ENCODE measurements at places on chromosomes 11 and 22.

- no peak overlapping the region for H3K27ac ChIP-seq
- no peaks in the 10 kb centered on the region for H3K4me1 ChIP-seq
- no peak overlapping the region for H3K4me3 ChIP-seq
- no peak for DNase-seq
- no peaks in the 10 kb centered on the region for H3K27me3 ChIP-seq
Observed at GRCh38 chr11:112773264-112773663, 188.0 kb upstream of the NCAM1 start.

- peaks cover 4% of the 10 kb centered on the region for H3K27me3 ChIP-seq
- no peak overlapping the region for H3K27ac ChIP-seq
- H3K4me3 ChIP-seq = no peak overlapping the region
Observed at GRCh38 chr11:2793701-2794045, 91.9 kb downstream of the CDKN1C start.

DNA sequence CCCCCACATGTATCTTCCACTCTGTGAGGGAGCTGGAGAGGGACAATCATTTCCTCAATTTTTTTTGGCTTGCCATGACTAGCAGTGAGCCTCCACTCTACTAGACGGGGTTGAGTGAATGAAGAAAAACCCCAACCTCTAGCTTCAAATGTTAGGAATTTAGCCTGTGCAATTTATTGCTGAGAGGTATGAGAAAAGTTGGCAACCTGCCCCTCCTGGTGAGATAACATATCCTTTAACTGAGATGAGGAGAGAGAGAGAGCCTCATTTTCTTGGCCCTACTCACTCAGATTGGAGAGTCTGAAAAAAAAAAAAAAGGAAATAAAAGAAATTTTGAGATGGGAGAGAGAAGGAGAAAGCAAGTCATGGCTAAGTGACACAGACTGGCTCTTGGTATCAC is 218.2 kb upstream of the CARD18 start:
- no peak overlapping the region for H3K27ac ChIP-seq
- no peak for DNase-seq
- H3K4me3 ChIP-seq = no peak overlapping the region
- H3K27me3 ChIP-seq = no peaks in the 10 kb centered on the region
- peaks cover 6% of the 10 kb centered on the region for H3K4me1 ChIP-seq
- H3K36me3 ChIP-seq = no peaks in the 10 kb centered on the region

DNA sequence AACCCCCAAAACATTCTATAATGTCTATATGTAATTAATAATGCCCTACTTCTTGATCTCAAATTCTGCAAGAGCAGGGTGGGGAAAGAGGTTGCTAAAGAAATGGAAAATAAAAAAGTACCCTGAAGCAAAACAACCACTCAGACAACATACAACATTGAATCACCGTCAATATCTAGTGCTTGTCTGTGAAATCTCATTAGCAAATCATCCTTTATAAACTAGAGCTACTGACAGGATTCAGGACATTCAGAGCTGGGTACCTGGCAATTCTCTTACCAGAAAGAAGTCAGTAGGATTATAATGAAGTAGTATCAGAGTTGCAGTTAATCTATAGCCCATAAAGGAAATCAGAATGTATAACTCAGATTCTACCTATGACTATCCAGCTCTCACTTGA is 143.2 kb downstream of the CADM1 start:
- H3K27me3 ChIP-seq = no peaks in the 10 kb centered on the region
- H3K27ac ChIP-seq = no peak overlapping the region
- no peak overlapping the region for H3K4me3 ChIP-seq
- no peak for DNase-seq
- H3K36me3 ChIP-seq = no peaks in the 10 kb centered on the region

DNA sequence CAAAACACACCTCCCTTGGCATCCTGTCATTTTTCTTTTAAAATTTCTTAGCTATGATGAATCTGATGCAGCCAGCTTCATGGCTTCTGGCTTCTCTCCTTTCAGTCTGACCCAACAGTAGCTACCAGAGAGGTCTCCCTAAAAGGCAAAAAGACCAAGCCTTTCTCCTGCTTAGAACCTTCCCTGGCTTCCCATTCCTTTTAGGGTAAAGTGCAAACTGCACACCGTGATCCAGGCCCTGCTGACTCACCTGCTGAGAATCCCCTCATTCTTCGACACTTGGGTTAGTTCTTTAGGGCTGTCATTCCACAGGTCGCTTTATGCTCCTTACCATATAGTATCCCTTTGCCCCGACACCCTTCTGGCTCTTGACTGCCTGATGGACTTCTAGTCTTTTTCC is 362.4 kb downstream of the MIAT start:
- H3K36me3 ChIP-seq = no peaks in the 10 kb centered on the region
- no peak overlapping the region for H3K4me3 ChIP-seq
- peaks cover 2% of the 10 kb centered on the region for H3K27me3 ChIP-seq
- peaks cover 4% of the 10 kb centered on the region for H3K4me1 ChIP-seq
- no peak overlapping the region for H3K27ac ChIP-seq

- no peak for DNase-seq
- H3K27me3 ChIP-seq = no peaks in the 10 kb centered on the region
- H3K36me3 ChIP-seq = peaks cover 76% of the 10 kb centered on the region
- no peak overlapping the region for H3K27ac ChIP-seq
Observed at GRCh38 chr11:118260353-118260752, 3.7 kb downstream of the MPZL2 start.

DNA sequence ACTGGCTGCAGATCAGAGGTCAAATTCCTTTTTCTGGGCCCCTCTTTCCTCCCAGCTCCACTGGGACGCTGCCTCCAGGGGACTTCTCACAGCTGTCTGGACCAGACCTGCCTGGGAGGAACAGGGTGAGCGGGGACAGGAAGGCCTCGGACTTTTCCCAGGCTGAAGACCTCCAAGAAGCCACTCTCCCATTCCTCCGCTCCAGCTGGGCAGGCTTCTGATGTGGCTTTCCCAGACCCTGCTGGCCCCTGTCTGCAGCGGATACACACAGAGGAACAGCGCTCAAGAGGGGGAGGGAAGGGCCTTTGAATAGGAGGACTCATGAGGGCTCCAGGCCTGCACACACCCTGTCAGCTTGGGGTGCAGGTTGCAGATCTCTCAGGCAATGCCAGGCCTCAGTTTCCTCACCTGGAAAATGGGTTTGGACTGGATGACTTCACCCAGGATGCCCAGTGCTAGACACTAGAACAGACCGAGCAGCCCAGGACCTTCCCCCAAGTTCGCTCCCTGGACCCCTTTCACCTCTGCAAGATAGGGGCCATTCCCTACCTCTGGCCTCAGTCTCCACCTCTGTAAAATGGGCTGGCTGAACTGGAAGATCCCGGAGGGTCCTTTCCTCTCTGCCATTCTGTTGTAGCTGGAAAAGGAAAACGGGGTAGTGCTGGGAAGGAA is 36.6 kb downstream of the MB start:
- no peaks in the 10 kb centered on the region for H3K36me3 ChIP-seq
- no peak overlapping the region for H3K27ac ChIP-seq
- DNase-seq = no peak
- no peaks in the 10 kb centered on the region for H3K4me1 ChIP-seq

GRCh38 chr22:30804626-30805025 is 110.0 kb downstream of the OSBP2 start:
- H3K27me3 ChIP-seq = no peaks in the 10 kb centered on the region
- peak overlapping the region; percentile 40 for H3K4me3 ChIP-seq
- H3K36me3 ChIP-seq = peaks cover 39% of the 10 kb centered on the region
- H3K4me1 ChIP-seq = peaks cover 39% of the 10 kb centered on the region
- DNase-seq = no peak
- peak overlapping the region; percentile 89 for H3K27ac ChIP-seq

GRCh38 chr22:37675930-37676735 is 697 bp downstream of the LGALS1 start:
- no peaks in the 10 kb centered on the region for H3K27me3 ChIP-seq
- peak overlapping the region; percentile 93 for H3K27ac ChIP-seq
- peak overlapping the region; percentile 63 for H3K4me3 ChIP-seq
- peaks cover 15% of the 10 kb centered on the region for H3K4me1 ChIP-seq

DNA sequence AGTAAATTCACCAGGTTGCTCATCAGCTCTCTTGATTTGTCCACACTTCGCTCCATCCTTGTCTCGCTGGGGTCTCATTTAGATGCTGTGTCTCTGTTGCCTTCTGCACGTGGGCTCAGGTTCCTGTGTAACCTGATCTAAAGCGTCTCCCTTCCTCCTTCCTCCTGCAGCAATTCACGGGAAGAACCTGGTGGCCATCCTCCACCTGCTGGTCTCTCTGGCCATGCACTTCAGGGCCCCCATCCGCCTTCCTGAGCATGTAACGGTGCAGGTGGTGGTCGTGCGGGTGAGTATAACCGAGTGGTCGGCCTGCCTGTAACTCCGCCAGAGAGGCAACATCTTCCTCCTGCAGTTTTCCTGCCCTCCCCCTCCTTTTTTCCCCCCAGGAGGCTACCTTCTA is 48.0 kb upstream of the PARVG start:
- H3K27me3 ChIP-seq = no peaks in the 10 kb centered on the region
- H3K4me3 ChIP-seq = no peak overlapping the region
- H3K27ac ChIP-seq = no peak overlapping the region

GRCh38 chr11:86497310-86497709 is 122.6 kb downstream of the CCDC81 start:
- no peak overlapping the region for H3K4me3 ChIP-seq
- no peak for DNase-seq
- H3K36me3 ChIP-seq = no peaks in the 10 kb centered on the region
- H3K27ac ChIP-seq = peak overlapping the region; percentile 14

- H3K4me1 ChIP-seq = no peaks in the 10 kb centered on the region
- no peak for DNase-seq
- no peaks in the 10 kb centered on the region for H3K27me3 ChIP-seq
- no peak overlapping the region for H3K27ac ChIP-seq
- no peaks in the 10 kb centered on the region for H3K36me3 ChIP-seq
Observed at GRCh38 chr11:67656278-67656922, 5.9 kb upstream of the ACY3 start.

- H3K36me3 ChIP-seq = peaks cover 14% of the 10 kb centered on the region
- peak overlapping the region; percentile 94 for H3K4me3 ChIP-seq
- H3K4me1 ChIP-seq = peaks cover 25% of the 10 kb centered on the region
- H3K27me3 ChIP-seq = no peaks in the 10 kb centered on the region
- H3K27ac ChIP-seq = peak overlapping the region; percentile 98
Observed at GRCh38 chr22:38317995-38318715, 922 bp upstream of the CSNK1E start.

DNA sequence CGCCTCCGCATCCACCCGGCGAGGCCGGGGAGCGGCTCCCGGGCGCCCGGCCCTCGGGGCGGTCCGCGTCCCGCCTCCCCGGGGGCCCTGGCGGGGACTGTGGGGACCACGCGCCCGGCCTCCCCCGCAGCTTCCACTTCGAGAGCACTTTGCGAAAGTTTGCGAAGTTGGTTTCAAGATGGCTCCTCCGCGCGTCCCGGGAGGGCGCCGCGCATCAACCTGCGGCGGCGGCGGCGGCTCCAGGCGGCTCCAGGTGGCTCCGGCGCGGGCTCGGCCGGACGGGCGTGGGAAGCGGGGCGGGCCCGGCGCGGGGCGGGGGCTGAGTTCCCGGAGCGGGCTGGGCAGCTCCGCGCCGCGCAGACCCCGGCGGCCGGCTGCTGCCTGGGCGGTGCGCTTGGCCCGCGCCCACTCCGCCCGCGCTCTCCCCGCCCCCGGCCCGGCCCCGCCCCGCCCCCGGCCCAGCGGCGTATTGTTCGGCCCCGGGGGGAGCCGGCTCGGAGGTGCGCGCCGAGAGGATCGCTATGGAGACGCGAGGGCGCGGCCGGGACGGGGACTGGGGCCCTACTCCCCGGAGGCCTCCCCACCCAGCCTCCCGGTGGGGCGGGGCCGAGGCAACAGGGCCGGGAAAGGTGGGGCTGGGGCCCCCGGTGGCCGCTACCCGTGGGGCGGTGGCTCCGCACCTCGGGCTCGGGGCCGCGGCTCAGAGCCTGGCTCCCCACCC is at the start of gene CELSR1:
Gene CELSR1, minus strand, starts transcription at position 396 of the 721 bp plus-strand sequence. CDS start 450 bp downstream, outside the sequence.
- H3K27me3 ChIP-seq = no peaks in the 10 kb centered on the region
- H3K36me3 ChIP-seq = peaks cover 19% of the 10 kb centered on the region
- H3K4me3 ChIP-seq = peak within 1 kb of the TSS; percentile 92

GRCh38 chr11:12695873-12696272 is 21.7 kb downstream of the TEAD1 start:
- no peak overlapping the region for H3K4me3 ChIP-seq
- DNase-seq = no peak
- peaks cover 4% of the 10 kb centered on the region for H3K36me3 ChIP-seq
- H3K27ac ChIP-seq = peak overlapping the region; percentile 99
- H3K27me3 ChIP-seq = no peaks in the 10 kb centered on the region

DNA sequence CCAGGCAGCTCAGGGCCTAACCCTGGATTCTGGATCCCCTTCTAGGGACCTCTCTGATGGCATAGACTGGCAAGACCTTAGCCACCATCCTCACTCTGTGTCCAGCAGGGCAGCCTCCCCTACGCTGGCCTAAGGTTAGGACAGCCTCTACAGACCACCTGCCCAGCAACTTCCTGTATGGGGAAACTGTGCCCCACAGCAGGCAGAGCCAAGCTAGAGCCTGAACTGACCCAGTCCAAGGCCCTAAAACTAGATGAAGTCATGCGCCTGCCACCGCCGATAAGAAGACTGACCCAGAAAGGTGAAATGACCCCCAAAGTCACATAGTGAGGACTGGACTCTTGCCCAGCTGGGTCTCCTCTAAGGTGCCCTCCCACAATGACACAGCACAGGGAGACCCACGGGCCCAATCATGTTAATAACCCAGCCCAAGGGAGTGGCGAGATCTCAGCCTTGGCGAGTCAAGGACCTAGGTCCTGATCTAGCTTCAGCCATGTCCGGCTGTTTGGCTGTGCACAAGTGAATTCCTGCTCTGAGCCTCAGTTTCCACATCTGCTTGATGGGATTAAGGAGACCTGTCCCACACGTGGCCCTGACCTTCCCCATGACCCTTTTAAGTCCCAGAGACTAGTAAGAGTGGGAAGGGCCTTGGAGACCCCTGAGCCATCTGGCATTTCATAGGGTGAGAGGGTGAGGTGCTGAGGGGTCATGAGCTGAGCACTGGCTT is 17.6 kb downstream of the STARD10 start:
- H3K27me3 ChIP-seq = no peaks in the 10 kb centered on the region
- no peak for DNase-seq
- no peaks in the 10 kb centered on the region for H3K4me1 ChIP-seq
- H3K36me3 ChIP-seq = no peaks in the 10 kb centered on the region
- H3K4me3 ChIP-seq = no peak overlapping the region

DNA sequence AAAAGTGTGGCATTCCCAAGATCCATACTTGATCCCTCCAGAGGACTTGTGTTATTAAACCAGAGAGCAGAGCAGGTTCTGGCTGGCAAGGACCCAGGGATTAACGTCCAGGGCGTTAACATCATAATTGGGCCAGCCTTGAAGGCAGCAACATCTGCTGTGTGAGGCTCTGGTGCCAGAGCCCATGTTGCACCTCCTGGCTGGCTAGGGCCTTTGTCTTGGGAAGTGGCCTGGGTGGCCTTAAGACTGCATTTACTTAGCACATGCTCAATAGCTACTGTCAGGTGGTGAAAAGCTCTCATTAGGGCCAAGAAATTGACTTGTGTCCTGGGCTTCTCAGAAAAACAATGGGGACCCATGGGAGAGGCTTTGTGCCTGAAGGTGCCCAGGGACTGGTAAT is 66.6 kb downstream of the CACNG2 start:
- no peak overlapping the region for H3K27ac ChIP-seq
- no peak overlapping the region for H3K4me3 ChIP-seq
- no peaks in the 10 kb centered on the region for H3K36me3 ChIP-seq
- H3K4me1 ChIP-seq = no peaks in the 10 kb centered on the region
- peaks cover 38% of the 10 kb centered on the region for H3K27me3 ChIP-seq

Data from RWPE2 (cell line).